ENCODE measurements at places on chromosomes 11 and 22. TPM values are rescaled to one million over a fixed set of nuclear protein-coding genes. Genes with fewer than 3 reads are reported as not detected.

Gene HOATZ
- total RNA-seq: not detected

DNA sequence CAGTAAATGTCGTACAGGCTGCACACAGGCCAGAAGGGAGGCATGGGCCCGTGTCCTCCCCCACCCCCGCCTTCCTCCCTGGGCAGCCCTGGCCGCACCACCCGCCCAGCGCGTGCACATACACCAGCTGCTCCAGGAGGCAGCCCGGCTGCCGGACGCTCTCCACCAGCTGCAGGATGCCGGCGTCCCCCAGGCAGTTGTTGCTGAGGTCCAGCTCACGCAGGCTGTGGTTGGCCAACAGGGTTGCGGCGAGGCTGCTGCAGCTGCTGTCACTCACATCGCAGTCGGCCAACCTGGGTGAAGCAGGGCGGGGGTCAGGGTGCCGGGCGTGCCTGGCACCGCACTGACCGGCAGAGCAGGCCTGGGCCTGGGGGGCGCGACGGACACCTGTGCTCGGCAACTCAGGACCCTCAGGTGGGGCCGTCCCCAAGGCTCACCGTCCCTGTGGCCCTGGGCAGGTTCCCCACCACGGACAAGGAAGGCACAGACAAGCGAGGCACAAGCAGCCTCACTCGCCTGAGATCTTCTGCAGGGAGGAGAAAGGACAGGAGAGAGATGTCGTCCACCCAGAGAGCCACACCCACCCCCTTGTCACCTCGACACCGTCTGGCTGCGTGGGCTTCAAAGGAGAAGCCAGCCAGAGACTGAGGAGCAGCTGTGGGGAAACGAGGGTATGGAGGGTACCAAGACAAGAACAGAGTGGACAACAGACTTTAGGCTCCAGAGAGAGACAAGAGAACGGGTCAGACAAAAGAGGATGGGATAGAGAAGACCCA, 12.1 kb downstream of the RNH1 start:
- H3K4me1 ChIP-seq: no peaks in the 10 kb centered on the region
- H3K27ac ChIP-seq: no peak overlapping the region

DNA sequence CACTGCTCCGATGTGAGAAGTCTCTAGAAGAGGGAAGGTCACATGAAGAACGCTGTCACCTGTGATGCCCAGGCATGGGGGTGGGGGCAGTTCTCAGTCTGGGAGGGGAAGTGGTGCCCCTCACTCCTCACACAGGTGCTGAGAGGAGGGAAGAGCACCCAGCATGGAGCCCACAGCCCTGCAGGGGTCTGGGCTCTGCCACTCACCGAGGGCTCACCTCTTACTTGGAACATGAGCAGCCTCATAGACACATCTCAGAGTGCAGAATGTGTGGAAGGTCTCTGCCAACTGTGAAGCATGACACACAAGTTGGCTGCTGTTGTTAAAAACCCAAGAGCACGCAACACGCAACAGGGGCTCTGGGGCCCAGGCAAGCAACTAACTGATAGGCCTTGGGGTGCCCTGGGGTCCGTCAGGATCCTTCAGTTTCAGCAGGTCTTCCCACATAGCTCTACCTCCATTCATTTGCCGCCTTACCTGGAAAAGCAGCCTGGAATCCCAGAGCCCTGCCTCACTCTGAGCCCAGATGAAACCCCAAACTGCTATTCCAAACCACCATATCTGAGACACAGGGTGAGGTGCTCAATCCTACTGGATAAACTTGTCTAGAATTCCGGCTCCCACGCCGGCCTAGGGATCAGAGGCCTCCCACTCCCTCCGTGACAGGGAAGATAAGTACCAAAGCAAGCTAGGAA, 17.5 kb upstream of the TMPRSS4 start:
- H3K36me3 ChIP-seq: no peaks in the 10 kb centered on the region
- no peaks in the 10 kb centered on the region for H3K4me1 ChIP-seq
- H3K4me3 ChIP-seq: no peak overlapping the region
- DNase-seq: no peak

DNA sequence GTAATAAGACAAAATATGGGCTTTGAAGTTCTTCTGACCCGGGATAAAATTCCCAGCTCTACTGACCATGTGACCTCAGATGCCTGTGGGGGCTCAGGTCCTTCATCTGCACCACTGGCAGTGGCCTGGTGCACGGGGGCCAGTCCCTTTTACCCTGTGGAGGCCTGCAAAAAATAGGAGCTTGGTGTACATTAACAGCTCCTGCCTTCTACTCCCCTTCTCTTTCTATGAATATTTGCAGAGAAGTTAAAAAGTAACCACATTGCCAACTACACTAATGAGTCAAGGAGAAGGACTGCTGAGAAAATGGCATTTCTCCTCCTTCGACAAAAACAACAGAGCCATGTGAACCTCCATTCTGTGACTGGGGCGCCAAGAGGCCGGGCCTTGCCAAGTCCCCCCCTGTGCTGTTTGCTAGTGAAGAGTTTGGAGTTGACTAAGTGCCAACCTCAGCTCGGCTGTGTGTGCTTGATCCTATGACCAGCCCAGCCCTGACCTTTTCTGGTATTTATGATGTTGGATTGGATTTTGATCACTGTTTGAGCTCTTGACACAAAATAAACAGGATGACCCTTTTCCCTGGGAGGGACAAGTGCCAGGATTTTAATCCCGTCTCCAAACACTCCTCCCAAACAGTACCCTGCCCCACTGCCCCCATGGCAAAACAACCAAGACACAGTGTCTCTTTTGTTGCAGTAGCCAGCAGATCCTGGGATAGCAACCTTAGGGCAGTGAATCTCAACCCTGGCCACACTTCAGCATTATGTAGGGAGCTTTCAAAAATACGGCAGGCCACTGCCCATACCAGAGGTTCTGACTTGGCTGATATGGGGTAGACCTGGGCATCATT, 380.1 kb downstream of the LARGE1 start:
- H3K27me3 ChIP-seq: no peaks in the 10 kb centered on the region
- no peak overlapping the region for H3K4me3 ChIP-seq
- H3K27ac ChIP-seq: no peak overlapping the region
- H3K4me1 ChIP-seq: peaks cover 5% of the 10 kb centered on the region

Gene NAV2
- 31.4 TPM for total RNA-seq

All from osteocyte (in vitro differentiated cells).